C1 segment of cervical spinal cord (tissue), 14 donors: ENCODE measurements at places on chromosomes 1 and 21.

DNA sequence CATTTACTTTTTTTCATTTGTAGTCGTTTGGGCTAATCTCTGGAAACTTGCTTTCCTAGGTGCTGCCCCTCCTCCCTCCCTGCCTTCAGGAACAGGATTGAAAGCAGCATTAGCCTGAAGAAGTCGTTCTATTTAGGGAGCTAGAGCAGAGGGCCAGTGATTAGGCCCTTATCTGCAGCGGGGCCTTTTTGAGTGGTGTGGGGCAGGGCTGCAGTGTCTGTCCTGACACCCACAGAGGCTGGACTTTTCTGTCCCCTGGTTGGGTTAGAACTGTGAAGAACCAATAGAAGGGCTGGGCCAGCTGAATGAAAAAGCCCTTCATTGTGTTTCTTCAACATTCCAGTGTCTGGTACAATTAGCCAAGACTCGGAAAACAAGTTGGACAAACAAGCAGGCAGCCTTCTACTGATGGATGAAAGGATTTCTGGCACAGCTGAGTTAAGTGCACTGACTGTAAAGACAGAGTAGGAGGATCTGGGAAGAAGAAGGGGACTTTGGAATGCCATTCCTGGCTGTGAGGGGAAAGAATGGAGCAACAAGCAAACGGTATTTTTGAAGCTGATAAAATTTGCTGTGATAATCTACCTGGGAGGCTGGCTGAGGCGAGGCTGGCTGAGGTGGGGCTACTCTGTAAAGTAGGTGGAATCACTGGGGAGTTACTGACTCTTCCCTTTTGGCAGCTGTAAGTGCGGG, 9.7 kb downstream of the MACF1 start:
- DNase-seq: peak; percentile 23

GRCh38 chr1:246000638-246001015, 506.5 kb downstream of the SMYD3 start:
- no peak for DNase-seq

DNA sequence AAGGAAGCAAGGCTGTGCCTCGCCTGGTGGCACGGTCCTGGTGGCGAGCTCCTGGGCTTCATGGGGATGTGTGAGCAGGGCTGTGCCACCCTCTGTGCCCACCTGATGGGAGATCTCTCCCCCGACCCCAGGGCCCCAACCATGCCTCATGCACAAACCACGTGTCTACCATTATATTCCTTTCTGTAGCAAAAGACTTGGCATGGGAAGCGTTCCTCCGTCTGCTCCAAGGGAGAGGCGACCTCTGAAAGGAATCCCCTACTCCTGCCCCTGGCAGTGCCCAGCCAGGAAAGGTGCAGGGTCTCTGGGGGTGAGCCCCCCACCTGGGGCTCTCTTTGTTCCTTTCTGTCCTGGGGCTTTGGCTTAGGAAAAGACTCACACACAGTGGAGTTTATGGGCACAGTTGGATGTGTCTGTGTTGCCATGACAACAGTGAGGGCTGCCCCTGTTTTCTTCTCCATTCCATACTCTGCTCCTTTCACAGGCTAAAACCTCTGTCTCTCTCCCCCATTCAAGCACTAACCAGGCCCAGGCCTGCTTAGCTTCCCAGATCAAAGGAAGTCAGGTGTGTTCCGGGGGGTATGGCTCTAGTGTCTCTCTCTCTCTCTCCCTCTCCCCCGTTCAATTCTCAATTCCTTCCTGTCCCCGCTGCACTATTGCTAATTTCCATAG, 21.4 kb upstream of the LRRN2 start:
- DNase-seq: no peak

- no peak for DNase-seq
Observed at GRCh38 chr1:93496520-93496919, 48.6 kb downstream of the FNBP1L start.

GRCh38 chr1:229104654-229105053, 166.3 kb upstream of the RAB4A start:
- no peak for DNase-seq

DNA sequence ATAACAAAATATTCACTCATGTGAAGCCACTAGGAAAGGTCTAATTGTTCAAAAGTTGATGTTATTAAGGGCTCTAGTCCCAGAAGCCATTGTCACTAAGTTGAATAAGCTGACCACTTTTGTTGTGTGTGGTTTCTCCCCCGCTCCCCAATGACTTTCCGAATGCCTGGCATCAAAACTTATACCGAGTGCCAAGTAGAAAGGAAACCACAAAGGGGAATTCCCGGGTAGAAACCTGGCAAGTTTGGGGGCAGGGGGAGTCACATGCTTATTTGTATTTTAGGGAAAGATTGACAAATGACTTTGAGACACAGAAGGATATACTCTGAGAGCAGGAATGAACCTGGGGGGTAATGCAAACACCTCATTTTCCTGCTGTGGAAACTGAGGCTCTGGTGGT, 154.1 kb downstream of the TGFBR3 start:
- DNase-seq: no peak
